HFFc6 (cell line): ENCODE measurements at places on chromosomes 11 and 22.

DNA sequence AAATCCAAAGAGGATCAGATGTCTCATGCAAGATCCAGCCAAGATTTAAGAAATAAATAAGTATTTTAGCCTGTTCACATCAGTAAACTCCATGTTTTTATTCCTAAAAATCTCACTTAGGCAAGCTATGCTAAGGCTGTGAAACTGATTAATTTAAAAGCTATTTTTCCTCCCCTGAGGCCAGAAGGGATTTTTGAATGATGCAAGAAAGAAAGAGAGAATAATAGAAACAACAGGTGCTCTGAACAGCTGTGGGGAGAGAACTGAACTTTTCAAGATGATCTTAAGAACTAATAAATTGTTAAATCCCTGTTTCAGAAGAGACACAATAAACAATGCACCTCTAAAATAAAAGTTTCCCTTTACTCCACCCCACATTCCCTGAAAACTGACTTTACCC lies 241.6 kb downstream of the DLG2 start:
- DNase-seq = no peak
- no peaks in the 10 kb centered on the region for H3K4me1 ChIP-seq
- no peak overlapping the region for H3K4me3 ChIP-seq
- H3K27ac ChIP-seq = no peak overlapping the region

DNA sequence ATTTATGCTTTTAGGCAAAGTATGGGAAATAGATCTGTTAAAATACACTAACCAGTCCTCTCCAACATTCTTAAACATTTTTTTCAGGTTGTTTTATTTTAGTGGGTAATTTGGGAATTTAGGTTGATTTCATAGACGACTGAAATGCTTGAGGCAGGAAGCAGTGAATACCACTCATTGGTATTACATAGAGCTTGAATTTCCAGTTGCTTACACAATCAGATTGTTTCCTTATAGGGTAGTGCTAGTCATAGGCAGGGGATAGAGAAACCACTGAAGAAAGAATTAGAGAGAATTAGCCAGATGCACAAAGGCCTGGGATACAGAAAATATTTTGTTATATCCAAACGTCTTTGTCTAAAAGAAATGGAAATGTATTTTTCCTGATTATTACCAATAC lies 23.9 kb upstream of the LYVE1 start:
- DNase-seq = peak; percentile 88
- H3K4me3 ChIP-seq = no peak overlapping the region; the same call in 1 of the 2 replicates
- peaks cover 1% of the 10 kb centered on the region for H3K27me3 ChIP-seq
- peaks cover 49% of the 10 kb centered on the region for H3K36me3 ChIP-seq
- peak overlapping the region; percentile 81 for H3K27ac ChIP-seq

DNA sequence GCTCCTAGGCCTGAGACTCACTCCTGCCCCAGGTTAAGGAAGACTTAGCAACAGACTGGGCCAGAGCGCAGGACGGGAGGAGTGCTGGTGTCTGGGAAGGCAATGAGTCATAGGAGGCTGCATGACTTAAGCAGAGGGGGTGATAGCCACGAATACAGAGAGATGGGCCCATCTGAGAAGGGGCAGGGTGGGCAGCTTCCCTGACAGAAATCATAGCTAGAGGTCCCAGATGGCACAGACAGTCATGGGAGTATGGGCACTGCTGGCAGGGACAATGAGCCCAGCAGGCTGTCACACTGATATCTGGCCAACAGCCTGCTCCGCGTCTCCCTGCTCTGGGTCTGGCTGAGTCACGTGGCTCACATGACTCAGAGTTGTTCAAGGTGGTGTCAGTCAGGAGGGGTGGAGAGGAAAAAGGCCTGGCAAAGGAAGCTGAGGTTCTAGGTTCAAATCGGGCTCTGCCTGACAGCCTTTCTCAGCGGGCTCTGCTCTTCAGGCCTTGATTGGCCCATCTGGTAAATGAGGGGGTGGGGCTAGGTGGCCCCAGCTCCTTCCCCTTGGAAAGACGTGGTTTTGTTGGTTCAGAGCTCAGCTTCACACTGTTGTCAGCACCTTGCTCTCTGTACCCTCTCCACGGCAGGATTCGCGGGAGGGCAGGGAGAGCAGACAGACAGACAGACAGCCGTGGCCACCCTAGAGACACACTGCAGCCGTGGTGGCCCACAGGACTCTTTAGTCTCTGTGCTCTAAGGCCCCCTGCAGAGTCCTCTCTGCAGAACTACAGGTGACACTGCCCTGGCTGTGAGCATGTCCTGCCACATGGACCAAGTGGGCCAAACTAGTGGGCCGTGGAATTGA lies 47.8 kb downstream of the DBX1 start:
- peak overlapping the region; percentile 78 for H3K4me3 ChIP-seq
- H3K27ac ChIP-seq = peak overlapping the region; percentile 85
- peaks cover 2% of the 10 kb centered on the region; the same call in 1 of the 2 replicates for H3K27me3 ChIP-seq
- peak; percentile 86 for DNase-seq
- H3K36me3 ChIP-seq = peaks cover 22% of the 10 kb centered on the region
- H3K4me1 ChIP-seq = peaks cover 66% of the 10 kb centered on the region

GRCh38 chr11:120211522-120212258 lies 858 bp downstream of the OAF start:
- no peak for DNase-seq
- peaks cover 2% of the 10 kb centered on the region for H3K27me3 ChIP-seq
- H3K4me3 ChIP-seq = peak overlapping the region; percentile 95
- peaks cover 70% of the 10 kb centered on the region for H3K4me1 ChIP-seq
- peak overlapping the region; percentile 92 for H3K27ac ChIP-seq
- peaks cover 7% of the 10 kb centered on the region; the same call in 1 of the 2 replicates for H3K36me3 ChIP-seq

DNA sequence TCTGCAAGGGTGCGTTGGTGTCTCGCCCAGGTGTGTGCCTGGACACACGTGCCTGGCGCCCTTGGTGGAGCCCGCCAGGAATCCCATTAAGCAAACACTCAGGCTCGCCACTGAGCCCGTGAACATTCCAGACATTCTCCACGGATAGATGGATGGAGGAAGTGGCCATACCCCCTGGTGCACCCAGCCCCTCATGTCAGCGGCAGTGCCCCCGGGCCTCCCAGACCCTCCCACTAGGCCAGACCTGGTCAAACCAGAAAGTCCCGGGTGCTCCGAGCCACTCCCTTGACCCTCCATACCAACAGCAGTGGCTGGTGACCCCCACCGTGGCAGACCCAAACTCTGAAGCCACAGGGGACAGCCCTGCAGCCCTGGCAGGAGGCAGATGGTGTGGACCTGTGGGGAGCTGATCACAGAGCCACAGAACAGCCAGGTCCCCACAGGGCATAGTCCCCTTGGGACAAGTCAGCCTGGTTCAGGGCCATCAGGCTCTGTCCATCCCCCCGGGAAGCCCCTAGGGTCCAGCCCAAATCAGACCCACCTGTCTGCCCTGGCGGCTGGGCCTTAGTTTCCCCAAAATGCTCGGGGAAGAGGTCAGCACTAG lies 1.9 kb downstream of the EPS8L2 start:
- H3K4me1 ChIP-seq = peaks cover 11% of the 10 kb centered on the region; the same call in 1 of the 2 replicates
- H3K36me3 ChIP-seq = no peaks in the 10 kb centered on the region
- no peak for DNase-seq
- H3K27me3 ChIP-seq = peaks cover 2% of the 10 kb centered on the region; the same call in 1 of the 2 replicates

GRCh38 chr11:86377972-86378371 lies 3.3 kb downstream of the CCDC81 start:
- no peak for DNase-seq
- H3K4me3 ChIP-seq = no peak overlapping the region
- H3K27me3 ChIP-seq = no peaks in the 10 kb centered on the region
- peaks cover 6% of the 10 kb centered on the region; the same call in 1 of the 2 replicates for H3K4me1 ChIP-seq

DNA sequence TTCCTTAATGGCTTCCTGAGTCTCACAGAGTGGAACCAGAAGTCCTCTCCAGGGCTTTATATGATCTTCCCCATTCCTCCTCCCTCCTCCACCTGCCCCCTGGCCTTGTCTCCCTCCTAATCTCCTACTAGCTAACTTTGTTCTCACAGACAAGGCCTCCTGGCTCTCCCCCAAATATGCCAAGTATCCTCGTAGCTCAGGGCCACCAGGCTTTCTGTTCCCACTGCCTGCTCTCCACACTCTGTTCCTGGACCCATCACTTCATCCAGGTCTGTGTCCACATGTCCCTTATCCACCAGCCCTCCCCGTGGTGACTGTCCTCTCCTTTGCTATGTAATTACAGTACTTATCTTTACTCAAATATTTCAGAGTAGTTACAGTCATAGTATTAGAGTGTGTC lies 23.2 kb upstream of the LMO1 start:
- no peaks in the 10 kb centered on the region for H3K4me1 ChIP-seq
- no peak overlapping the region for H3K4me3 ChIP-seq
- no peaks in the 10 kb centered on the region for H3K36me3 ChIP-seq
- no peak overlapping the region for H3K27ac ChIP-seq
- H3K27me3 ChIP-seq = peaks cover 23% of the 10 kb centered on the region
